ENCODE measurements at places on chromosomes 3 and 15.

GRCh38 chr3:73716418-73716817 lies 91.7 kb upstream of the PDZRN3 start:
- peak; percentile 41 for DNase-seq

DNA sequence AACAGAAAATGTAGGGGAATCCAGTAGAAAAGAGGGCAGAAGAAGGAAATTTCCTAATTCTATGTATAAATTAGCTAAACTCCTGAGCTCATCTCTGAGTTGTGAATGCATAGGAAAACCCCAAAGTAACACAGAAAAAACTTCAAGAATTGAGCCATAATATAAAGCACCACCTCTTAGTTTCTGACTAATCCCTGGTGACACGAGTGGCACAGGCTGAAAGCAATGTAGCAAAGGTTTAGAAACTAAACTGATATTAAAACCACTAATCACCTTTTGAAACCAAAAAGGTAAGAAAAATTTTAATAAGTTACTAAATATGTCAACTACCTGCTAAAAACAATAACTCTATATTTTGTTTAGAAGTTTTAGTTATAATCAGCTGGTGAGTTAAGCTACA lies 255.6 kb upstream of the NECTIN3 start:
- no peak for DNase-seq

DNA sequence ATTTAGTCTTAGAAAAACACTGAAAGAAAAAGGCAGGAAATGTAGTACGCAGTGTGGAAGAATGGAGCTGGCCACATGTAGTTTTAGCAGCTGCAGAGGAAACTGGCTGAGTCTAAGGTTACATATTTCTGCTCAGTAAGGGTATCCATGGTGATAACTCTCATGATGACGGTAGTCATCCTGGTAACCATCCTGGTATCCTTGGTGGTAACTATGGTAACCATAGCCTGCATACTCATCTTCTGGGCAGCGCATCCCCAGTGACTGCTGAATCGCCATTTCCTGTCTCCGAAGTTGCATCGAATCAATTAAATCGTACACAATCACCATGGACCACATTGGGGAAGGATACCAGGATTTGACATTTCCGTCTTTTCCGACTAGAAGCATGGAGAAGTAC lies 35.7 kb downstream of the CCDC80 start:
- DNase-seq = peak; percentile 97

DNA sequence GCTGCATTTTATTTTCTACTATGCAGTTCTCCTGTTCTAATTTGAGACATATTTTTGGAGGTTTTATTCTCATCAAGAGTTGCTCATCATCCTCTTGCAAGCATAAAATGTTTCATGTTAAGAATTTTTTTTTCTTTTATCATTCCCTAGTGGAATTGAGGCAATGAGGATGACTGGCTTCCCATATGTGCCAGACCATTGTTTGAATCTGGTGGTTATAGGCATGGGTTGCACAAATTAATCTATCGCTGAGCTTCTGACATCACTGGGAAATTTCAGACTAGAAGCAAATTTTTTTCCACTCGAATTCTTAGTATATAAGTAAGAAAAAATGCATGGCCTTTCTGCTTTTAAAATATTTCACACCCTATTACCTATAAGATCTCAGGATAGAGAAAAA lies 279.1 kb upstream of the PLSCR5 start:
- DNase-seq = no peak

DNA sequence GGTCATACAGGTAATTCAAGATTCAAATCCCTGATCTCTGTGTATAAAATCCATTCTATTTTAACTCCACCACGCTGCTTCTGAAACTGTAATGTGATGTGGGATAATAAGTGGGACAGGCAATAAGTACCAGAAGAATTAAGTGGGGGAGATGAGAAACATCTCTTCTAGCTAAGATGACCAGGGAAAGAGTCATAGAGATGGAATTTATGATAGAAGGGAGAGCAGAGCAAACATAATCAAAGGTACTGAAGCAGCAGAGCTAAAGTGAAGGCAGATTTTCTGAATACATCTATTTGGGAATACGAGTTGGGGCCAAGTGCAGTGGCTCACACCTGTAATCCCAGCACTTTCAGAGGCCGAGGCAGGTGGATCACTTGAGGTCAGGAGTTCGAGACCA lies 4.9 kb downstream of the MRPL47 start:
- no peak for DNase-seq

GRCh38 chr3:32841867-32842470 lies 24.2 kb downstream of the TRIM71 start:
- no peak for DNase-seq

DNA sequence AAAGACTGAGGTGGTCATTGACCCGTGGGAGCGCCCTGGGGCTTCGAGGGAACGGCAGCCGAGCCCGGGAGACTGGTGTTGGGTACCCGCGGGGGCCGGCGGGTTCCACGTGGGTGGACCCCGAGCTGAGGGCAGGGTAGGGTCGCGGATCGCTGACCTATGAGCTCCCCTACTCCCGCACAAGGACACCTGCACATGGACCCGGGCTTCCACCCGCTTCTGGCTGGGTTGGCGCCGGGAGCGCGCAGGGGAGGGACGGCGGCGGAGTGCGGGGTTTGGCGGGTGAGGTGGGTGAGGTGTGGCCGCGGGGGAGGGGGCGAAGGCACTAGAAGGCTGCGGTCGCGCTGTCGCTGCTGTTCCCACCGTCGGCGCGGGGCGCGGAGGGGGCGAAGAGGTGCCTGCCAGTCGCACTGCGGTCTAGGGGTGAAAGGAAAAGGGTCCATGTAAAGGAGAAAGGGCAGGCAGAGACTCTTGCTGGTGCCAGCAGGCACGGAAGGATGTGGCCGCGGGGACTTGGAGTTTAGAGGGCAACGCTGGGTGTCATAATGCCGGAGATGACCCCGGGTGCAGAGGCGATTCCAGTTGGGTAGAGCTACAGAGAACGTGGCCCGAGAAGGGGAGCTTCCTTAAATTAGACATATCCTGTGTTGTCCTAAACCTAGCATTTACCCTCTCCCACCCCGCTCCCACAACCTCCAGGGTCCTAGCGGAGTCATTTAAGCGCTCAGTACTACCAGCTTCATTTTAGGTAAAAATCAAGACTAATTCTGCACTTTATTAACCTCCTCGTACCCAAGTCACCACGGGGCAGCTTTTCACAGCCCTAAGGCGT lies 245.9 kb upstream of the TOPAZ1 start:
- DNase-seq = no peak

- DNase-seq = no peak
These were observed 459.6 kb downstream of the MECOM start for GRCh38 chr3:169203631-169204550.

DNA sequence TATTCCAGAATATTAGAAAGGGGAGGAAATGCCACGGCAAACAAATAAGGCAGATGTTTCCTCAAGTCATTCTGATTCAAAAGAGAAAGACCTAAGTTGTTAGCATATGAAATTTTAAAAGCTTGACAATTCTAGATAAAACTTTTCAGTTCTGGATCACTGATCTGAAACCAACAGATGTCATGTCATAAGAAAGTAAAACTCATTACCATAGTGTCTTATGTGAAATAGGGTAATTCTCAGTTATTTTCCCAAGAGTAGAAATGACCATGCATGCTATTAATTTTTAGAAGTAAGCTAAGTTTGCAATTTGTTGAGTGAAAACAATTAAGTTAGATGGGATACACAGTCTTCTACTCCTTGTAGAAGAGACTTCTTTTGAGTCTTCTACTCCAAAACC lies 630.3 kb downstream of the NAALADL2 start:
- no peak for DNase-seq

DNA sequence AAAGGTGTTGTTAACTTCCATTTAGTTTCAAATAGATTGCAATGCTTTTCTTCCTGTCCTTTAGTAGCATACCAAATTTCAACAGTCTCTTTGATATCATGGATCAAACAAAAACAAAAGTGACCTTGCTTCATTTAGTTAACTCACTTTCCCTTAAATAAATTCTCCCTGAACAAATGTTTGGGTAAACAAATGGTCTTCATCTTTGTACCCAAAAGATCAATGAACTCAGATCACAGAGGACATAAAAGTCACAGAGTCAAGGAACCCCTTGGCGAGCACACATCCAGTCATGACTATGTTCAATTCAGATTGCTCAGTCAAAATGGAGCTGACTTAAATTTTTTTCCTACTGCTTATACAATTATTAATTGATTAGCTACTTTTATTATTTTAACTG lies 20.6 kb upstream of the AQP9 start:
- DNase-seq = no peak

DNA sequence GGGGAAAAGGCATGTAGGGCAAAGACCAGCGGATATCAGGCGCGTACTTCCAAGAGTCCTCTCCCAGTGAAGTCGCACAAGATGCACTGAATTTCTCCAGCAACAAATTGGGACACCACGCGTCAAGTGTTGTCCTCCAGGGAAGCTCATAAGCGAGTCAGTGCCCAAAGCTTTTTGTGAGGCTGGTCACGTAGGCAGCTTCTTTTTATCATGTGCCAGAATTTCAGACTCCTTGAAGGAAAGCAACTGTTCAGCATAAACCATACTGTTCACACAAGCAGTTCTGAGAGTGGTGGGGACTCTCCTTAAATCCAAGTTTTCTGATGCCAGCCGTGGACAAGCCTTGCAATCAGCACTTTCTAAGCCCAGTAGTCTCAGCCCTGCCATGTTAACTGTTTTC lies 10.1 kb upstream of the FSTL1 start:
- DNase-seq = no peak

- DNase-seq = no peak
These were observed 4.2 kb downstream of the PLCL2 start for GRCh38 chr3:16888785-16889607.

Data from skeletal muscle cell (primary cell).